Activated CD8-positive, alpha-beta memory T cell treated with anti-CD3 and anti-CD28 coated beads, Interleukin-2, amount 50 U/mL, for 4 hours (primary cell): ENCODE measurements at places on chromosomes 1 and 21.

GRCh38 chr1:188669728-188670382 is 1807.8 kb downstream of the BRINP3 start:
- DNase-seq, result no peak

- DNase-seq, result peak; percentile 13
Measured at GRCh38 chr1:1004780-1005697, 5.1 kb upstream of the HES4 start.

DNA sequence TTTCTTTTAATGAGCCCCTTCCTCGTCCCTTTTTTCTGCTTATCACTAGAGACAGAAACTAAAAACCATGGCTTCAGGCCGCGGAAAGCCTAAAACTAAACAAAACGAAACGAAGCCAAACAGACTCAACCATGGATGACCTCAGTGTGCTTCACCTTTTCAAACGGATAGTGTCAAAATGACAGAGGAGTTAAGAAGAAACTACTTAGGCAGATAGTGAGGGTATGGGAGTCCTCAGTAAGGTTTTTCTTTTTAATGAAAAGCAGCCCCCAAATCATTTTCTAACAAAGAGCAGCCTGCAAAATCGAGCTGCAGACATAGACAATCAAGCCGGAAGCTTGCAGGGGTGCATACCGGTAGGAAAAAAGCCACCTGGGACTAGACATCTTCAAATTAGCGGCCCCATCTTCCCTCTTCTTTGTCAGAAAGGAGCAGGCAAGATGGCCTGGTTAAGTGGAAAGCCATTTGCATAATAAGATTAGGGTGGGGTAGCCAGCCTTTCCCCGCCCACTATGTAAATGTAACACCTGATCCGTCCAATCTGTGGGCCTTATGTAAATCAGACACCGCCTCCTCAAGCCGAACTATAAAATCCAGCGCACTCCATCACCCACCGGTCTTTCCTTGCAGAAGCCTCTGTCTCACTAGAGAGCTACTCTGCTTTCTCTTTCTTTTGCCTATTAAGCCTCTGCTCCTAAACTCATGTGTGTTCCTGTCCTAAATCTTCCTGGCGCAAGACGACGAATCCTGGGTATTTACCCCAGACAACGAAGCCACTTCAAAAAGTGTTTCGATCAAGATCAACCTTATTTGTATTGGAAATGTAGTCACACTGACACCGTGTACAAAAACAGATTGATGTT is 6.2 kb upstream of the ERO1B start:
- DNase-seq, result no peak

DNA sequence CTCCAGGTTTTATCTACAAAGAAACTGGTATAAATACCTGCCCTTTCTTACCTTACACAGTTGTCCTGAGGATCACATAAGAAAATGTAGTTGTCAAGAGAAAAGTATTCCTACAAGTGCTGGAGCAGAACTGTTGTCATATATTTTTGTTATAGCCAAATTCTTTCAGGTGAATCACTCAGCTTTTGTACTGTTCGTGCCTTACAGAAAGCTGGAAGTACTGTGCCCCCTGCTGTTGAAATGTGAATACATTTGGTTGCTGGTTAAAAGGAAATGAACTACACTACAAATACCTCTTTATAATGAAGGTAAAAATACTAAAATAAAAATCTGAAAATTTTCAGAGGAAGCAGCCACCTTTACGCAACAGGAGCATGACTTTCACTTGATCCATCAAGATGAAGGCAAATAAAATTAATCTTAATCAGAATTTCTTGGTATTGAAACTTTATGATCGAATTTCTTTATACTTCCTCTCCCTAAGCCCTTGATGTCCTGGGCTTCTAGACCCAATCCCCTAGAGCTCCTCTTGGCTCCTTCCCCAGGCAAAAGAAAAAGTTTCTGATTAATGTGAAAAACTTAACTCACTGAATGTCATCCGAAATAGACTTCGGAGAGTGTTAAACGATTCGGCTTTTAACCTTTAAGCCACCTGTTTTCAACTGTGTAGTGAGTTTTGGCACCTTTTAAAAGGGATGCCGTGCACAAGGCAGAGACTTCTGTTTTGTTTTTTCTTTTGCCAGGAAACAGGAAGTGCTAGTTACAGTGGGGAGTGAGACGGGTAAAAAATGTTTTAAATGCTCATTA is 12.5 kb downstream of the CHML start:
- peak; percentile 32 for DNase-seq

GRCh38 chr1:100423832-100424337 is 71.6 kb downstream of the CDC14A start:
- DNase-seq, result no peak
